NCI-H1105 (cell line): ENCODE measurements at places on chromosomes 2 and 18.

DNA sequence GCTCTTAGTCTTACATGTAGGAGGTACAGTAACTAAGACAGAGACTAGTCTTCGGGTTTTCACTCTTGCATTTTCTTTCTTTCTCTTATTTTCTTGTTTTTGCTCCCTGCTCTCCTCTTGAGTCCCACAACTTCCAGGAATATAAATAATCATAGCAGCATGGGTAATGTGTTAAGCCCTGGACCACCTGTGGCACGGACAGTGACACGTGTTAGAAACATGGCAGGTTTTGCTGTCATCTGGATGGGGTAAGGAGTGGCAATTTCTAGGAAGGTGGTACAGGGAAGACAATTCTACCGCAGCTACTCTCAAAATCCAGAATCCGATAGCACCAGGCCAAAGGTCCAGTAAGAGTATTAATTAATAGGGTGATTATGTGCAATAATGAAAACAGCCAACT, 237.5 kb upstream of the FAM98A start:
- no peak for DNase-seq

- DNase-seq, result no peak
Observed at GRCh38 chr2:238908960-238909951, 61.4 kb downstream of the TWIST2 start.

DNA sequence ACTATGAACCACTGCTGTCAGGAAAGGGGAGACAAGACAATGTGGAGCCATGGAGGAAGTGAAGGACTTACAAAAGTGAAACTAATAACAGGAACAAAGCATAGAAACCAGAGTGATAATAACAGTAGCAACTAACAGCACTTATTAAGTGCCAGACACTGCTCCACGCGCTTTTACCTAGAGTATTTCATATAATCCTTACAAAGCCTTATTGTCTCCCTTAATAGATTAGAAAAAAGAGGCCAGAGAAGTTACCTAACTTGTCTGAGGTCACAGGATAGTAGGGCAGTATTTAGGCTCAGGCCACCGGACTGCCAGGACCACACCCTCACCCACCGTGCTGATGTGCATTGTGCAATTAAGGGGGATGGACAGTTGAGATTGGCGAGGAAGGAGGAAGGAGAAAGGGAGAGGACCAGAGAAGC, 98.6 kb upstream of the NFU1 start:
- no peak for DNase-seq

DNA sequence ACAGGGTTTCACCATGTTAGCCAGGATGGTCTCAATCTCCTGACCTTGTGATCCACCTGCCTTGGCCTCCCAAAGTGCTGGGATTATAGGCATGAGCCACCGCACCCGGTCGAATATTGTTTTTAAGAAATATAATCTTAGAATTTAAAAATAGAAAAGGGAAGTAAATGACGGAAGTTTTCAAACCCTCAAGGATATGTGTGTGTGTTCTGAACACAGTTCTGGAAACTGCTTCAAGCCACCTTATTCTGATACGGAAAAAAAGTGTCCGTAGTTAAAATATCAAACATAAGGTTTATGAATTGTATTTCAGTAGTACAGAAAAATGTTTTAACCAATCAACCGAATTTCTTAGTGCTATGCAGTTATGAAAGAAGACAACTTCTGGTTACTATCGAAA, 115.9 kb downstream of the UPP2 start:
- no peak for DNase-seq

- no peak for DNase-seq
Observed at GRCh38 chr18:10379522-10379921, 74.9 kb upstream of the APCDD1 start.

- DNase-seq, result no peak
Observed at GRCh38 chr2:157751462-157752058, 122.9 kb upstream of the ACVR1C start.

GRCh38 chr2:30454571-30454970, 7.5 kb downstream of the LCLAT1 start:
- DNase-seq, result no peak

GRCh38 chr2:200993097-200993496, 29.6 kb upstream of the ORC2 start:
- DNase-seq, result no peak

- DNase-seq, result no peak
Observed at GRCh38 chr2:31317396-31317795, 83.4 kb downstream of the EHD3 start.

DNA sequence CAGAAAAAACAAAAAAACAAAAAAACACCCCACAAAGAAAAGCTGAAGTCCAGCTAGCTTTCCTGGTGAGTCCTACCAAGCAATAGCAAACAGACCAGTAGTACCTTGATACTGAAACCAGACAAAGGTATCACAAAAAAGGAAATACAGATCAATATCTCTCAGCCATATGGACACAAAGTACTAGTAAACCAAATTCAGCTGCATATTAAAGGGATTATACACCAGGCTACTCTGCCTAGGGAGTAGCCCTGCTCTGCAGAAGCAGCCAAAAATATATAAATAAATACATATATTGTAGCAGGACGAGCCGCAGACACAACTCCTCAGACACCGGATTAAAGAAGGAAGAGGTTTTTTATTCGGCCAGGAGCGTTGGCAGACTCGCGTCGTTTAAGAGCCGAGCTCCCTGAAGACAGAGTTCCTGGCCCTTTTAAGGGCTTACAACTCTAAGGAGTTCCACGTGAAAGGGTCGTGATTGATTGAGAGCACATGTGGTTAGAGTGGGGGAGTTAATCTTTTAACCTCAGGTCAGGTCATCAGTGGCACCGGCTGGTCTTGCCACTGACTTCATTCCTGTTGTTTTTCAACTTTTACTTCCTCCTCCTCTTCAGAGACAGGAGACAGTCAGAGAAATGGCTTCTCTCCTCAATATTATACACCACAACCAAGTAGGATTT, 38.4 kb upstream of the DTNB start:
- DNase-seq, result no peak

DNA sequence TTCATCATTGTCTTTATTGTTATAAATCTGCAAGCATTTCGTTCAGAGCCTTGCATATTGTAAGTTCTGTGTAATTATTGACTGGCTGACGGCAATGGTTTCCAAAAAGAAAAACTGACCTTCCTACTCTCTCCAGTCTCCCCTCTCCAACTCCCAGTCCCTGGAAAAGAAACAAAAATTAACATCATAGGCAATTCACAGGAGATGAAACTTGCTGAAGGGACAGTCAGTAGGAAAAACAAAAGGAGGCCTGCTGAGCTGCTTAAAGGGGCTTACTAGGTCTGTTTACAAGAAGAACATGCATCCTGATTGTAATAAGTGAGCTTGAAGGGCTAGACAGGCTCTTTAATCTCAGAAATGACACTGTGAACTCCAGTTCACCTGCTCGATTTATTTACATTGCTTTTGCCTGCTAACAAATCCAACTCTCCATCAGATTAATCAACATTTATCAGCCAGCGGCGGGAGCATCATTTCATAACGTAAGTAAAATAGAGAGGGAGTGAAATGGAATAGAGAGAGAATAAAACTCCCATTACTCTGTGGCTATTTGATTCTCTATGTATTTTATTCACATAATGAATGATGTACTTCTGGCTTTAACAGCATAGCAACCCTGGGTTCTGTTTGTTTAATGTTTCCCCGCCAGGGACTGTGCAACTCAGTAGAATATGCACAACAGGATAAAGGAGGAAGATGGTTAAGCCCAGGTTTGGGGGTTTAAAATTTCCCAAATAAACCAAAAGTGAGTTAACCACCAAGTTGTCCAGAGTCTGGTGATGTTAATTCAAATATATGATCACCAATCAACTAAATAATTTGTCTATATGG, 256.7 kb upstream of the SETBP1 start:
- peak; percentile 2 for DNase-seq

DNA sequence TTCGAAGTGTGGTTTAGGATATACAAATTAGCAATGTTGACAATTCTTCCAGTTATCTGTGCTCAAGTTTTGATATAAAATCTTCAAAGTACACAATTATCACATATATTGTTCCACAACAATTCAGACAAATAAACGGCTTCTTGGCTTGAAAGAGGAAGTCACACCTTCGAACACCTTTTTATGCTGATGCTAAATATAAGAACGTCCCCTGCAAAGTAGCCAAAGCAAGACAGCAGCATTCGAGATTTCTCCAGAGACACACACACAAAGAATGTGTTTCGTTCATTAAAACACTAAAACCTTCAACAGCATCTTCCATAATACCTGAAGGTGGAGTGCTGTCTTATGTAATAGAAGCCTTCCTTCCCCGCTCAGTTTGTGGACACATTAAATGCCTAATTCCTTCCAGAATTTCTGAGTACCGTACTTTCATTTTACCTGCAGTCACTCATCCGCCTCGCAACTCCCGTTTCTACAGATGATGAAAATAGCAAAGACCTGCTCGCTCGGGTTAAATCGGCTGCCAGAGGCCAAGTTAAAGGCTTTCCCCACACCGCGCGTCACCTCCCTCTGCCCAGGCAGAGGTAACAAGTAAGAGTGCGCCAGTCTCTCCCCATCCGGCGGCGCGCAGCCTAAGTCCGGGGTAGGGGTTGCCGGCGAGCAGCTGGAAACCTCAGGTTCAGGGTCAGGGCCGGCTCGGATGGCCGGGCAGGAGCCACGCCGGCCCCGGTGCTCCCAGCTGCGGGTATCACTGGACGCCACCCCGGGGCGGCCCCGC, 847 bp downstream of the SERPINE2 start:
- peak; percentile 8 for DNase-seq

- DNase-seq, result no peak
Observed at GRCh38 chr2:95392320-95392719, 10.2 kb upstream of the FAHD2A start.

DNA sequence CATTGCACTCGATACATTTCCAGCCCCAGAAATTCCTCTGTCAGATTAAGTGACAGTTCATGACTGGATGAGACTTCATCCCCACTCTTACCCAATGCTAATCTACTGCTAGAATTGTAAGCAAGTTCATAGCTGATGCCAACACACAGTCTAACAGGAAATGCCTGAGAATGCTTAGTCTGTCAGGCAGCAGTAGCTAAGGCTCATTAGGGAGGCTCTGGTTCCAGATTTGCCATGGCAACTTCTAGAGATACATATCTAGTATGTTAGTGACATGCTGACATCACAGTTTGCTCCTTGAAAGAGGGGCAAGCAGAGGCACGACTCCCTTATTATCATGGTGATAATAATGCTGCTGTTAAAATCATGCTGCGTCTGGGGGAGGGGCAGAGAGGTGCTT, 198.4 kb downstream of the RBM43 start:
- DNase-seq, result peak; percentile 78

GRCh38 chr2:235283246-235283645, 210.6 kb upstream of the AGAP1 start:
- no peak for DNase-seq

GRCh38 chr18:39946623-39947061, 2008.4 kb upstream of the PIK3C3 start:
- no peak for DNase-seq

- no peak for DNase-seq
Observed at GRCh38 chr2:130724455-130724854, 4.4 kb upstream of the GPR148 start.

DNA sequence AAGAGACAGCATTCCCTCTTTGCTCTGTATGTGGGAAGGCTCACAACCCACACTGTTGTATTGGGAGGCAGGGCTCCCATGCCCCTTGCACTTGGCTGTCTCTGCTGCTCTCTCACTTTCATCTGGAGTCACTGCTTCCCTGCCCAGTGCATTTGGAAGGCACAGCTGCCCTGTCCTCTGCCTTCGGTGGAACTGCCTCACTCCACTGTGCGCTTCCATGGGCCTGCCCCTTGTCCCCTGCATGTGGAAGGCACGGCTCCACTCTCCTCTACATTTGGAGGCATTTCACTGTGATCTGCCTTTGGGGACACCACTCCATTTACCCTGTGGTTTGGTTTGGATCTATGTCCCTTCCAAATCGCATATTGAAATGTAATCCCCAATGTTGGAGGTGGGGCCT, 9.1 kb upstream of the PROM2 start:
- DNase-seq, result no peak

DNA sequence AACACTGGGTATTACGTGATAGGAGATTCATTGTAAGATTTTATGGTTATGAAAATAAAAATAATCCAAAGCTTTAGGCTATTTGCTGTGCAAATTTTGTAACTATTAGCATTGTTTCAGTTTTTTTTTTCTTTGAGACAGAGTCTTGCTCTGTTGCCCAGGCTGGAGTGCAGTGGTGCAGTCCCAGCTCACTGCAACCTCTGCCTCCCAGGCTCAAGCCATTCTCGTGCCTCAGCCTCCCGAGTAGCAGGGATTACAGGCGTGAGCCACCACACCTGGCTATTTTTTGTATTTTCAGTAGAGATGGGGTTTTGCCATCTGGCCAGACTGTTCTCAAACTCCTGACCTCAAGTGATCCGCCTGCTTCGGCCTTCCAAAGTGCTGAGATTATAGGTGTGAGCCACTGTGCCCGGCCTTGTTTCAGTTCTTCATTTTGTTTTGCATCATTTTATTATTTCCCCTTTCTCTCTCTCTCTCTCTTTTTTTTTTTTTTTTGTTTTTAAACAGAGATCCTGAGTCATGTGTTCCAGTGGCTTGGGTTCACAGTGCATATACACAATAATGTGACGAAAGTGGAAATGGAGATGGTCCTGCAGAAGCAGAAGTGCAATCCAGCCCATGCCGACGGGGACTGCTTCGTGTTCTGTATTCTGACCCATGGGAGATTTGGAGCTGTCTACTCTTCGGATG, 25.8 kb downstream of the CASP10 start:
- DNase-seq, result no peak

DNA sequence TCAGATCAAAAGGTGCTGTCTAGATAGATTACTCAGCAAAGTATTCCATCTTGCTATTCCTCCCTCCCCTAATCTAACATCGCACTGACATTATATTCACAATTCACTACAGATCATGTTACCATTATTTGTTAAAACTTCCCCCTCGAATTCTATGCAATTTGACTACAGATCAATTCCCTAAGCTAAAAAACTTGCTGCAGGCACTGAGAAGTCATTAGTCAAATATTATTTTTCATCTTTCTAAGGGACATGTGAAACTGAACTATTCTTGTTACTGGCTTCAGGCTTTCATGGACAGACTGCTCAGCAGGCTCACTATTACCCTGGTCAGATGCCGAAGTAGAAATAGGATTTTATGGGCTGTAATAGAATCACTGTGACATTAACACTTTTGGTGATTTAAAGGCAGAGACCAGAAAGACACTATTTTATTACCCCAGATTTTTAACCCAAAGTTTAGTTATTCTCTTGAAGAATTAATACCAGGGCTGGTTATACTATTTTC, 15.1 kb downstream of the MYL1 start:
- DNase-seq, result no peak

DNA sequence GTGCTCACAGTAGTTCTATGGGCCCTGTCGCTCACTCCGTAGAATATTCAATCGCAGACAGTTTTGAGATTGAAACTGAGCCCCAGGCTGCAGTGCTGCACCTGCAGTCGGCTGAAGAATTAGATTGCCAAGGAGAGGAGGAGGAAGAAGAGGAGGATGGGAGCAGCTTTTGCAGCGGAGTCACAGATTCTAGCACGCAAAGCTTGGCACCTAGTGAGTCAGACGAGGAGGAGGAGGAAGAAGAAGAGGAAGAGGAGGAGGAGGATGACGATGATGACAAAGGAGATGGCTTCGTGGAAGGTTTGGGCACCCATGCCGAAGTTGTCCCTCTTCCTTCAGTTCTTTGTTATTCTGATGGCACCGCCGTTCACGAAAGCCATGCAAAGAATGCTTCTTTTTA, 115.2 kb downstream of the GALNT3 start:
- no peak for DNase-seq

GRCh38 chr2:191617575-191617974, 60.4 kb upstream of the NABP1 start:
- DNase-seq, result no peak

GRCh38 chr2:225354281-225354774, 45.2 kb upstream of the NYAP2 start:
- DNase-seq, result no peak

GRCh38 chr2:191664823-191665677, 12.9 kb upstream of the NABP1 start:
- DNase-seq, result no peak
